Cardiac ventricle fibroblast (primary cell): ENCODE measurements at places on chromosomes 2 and 18. TPM values are rescaled to one million over a fixed set of nuclear protein-coding genes. Genes with fewer than 3 reads are reported as not detected.

C2orf15 gene
- total RNA-seq: not detected in 2 replicates

OXER1 gene
- not detected in 2 replicates for total RNA-seq

SRD5A2 gene
- not detected in 2 replicates for total RNA-seq

REG3G gene
- total RNA-seq: not detected in 2 replicates

CYS1 gene
- 1.2 and 2.1 TPM in 2 replicates for total RNA-seq

ALPI gene
- not detected in 2 replicates for total RNA-seq
